ENCODE measurements at places on chromosomes 7 and 10. TPM values are rescaled to one million over a fixed set of nuclear protein-coding genes. Genes with fewer than 3 reads are reported as not detected.

AKR1E2 gene
- 3.8 TPM for total RNA-seq

NME8 gene
- total RNA-seq, result not detected

VSIR gene
- total RNA-seq, result 19.2 TPM

EPO gene
- total RNA-seq, result not detected

PARP12 gene
- total RNA-seq, result 13.7 TPM

ODAD2 gene
- total RNA-seq, result under 0.01 TPM

C10orf95 gene
- total RNA-seq, result not detected

WEE2 gene
- not detected for total RNA-seq

ZRANB1 gene
- 18.4 TPM for total RNA-seq

RASA4B gene
- total RNA-seq, result 3.2 TPM

PIP gene
- total RNA-seq, result not detected

HECW1 gene
- 0.79 TPM for total RNA-seq

ZCCHC24 gene
- 35.1 TPM for total RNA-seq

INHBA gene
- 7.9 TPM for total RNA-seq

AKR1C8 gene
- not detected for total RNA-seq

ACTL6B gene
- not detected for total RNA-seq

SSMEM1 gene
- not detected for total RNA-seq

CPXM2 gene
- total RNA-seq, result 41.5 TPM

EVX1 gene
- total RNA-seq, result not detected

STAM gene
- total RNA-seq, result 19.4 TPM

ZNF777 gene
- total RNA-seq, result 3.2 TPM

OR2A5 gene
- total RNA-seq, result not detected

CYP26C1 gene
- under 0.01 TPM for total RNA-seq

PTPRZ1 gene
- total RNA-seq, result not detected

C10orf62 gene
- not detected for total RNA-seq

RELN gene
- total RNA-seq, result 0.63 TPM

SPDYE11 gene
- total RNA-seq, result not detected

NT5C3A gene
- 19.4 TPM for total RNA-seq

ENTPD1 gene
- total RNA-seq, result 0.60 TPM

FAM241B gene
- 0.09 TPM for total RNA-seq

PLA2G12B gene
- total RNA-seq, result not detected

HIF1AN gene
- total RNA-seq, result 12.3 TPM

HMX2 gene
- not detected for total RNA-seq

BHLHA15 gene
- 0.16 TPM for total RNA-seq
